Non-pigmented ciliary epithelial cell (primary cell): ENCODE measurements at places on chromosomes 5 and 9.

GRCh38 chr5:134127988-134128647 lies 13.6 kb downstream of the TCF7 start:
- DNase-seq, result no peak

GRCh38 chr9:35912791-35913400 lies 3.6 kb downstream of the SPAAR start:
- DNase-seq, result no peak

- no peak for DNase-seq
Observed at GRCh38 chr9:93091056-93091452, 5.0 kb upstream of the CARD19 start.

- DNase-seq, result no peak
Observed at GRCh38 chr5:68428231-68428811, 212.8 kb downstream of the PIK3R1 start.

DNA sequence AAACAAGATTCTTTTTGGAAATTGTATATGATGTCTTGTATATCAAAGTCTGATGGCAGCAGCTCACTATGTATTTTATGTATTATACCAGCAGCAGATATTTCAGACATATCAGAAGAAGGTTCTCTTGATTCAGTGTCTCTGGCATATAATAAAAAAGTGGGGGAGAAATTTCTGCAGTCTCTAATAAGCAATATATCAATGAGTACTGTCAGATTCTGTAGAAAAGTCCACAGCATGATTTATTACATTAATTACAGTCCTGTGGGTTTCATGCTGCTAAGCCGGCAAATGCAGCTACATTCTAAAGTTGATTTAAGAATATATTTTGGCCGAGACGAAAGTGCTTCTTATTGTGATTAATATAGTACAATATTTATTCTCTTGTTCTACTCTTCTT lies 113.1 kb downstream of the KIAA1958 start:
- DNase-seq, result no peak

- DNase-seq, result no peak
Observed at GRCh38 chr9:108443019-108443633, 412.7 kb downstream of the ACTL7B start.

DNA sequence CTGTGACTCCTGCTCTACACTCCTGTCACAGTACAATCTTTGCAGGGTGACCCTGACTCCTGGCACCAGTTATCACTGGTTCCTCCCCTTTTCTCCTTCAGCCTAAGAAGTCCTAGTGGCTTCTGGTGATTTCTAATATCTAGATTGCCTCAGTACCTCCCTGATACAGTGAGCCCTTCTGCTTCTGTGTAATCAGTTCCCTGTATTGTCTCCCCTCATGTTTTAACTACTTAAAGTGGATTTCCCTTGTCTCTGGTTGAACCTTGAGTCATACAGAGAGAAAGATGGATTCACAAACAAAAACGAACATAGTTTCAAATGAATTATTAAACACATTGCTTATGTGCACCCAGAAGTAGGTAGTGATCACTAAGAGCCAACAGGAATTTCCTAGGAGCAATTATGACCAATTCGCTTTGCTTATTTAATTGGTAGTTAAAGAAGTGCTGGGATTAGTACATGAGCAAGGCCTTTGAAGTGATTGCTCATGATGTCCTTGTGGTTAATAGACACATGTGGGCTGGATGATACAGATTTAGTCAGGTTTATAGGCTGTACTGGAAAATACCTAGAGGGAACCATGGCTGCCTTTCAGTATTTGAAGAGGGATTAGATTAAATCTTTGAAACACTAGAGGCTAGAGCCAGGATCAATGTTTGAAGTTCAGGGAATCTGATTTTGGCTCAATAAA lies 145.8 kb upstream of the MEF2C start:
- no peak for DNase-seq

- DNase-seq, result no peak
Observed at GRCh38 chr5:6450319-6450833, 1.7 kb downstream of the UBE2QL1 start.

- DNase-seq, result no peak
Observed at GRCh38 chr5:94276751-94277150, 341.7 kb downstream of the KIAA0825 start.

GRCh38 chr5:1538276-1538675 lies 14.5 kb upstream of the LPCAT1 start:
- DNase-seq, result no peak

- DNase-seq, result no peak
Observed at GRCh38 chr5:172943283-172943841, 15.9 kb upstream of the RPL26L1 start.

- no peak for DNase-seq
Observed at GRCh38 chr5:181203093-181203711, 1.8 kb downstream of the TRIM7 start.

DNA sequence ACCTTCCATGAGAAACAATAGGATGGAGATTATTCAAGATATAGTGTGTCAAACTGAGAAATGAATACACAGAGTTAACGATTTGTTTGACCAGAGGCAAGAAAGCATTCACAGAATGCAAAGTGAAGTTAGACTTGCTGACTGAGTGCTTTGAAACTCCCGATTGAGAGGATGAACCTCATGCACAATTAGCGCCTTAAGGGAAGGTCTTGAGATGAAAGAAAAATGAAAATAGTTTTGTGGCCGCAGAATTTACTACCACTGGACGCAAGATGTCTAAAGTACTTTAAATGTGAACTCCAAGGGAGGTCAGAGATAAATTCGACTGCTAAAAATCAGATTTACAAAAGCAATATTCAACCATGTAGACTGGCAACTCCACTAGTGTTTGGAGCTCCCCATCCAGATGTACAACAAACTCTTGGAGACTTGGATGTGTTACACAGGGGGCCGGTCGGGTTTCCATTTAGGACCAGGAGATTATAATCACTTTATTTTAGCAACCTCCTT lies 707 bp upstream of the RIMOC1 start:
- DNase-seq, result no peak

GRCh38 chr9:98923451-98924123 lies 20.1 kb upstream of the COL15A1 start:
- no peak for DNase-seq

GRCh38 chr5:31966936-31967335 lies 207.2 kb downstream of the GOLPH3 start:
- no peak for DNase-seq
